ENCODE measurements at places on chromosomes 1 and 21.
A peak's percentile ranks its signal among the peaks of the same experiment; 100 is the strongest.

DNA sequence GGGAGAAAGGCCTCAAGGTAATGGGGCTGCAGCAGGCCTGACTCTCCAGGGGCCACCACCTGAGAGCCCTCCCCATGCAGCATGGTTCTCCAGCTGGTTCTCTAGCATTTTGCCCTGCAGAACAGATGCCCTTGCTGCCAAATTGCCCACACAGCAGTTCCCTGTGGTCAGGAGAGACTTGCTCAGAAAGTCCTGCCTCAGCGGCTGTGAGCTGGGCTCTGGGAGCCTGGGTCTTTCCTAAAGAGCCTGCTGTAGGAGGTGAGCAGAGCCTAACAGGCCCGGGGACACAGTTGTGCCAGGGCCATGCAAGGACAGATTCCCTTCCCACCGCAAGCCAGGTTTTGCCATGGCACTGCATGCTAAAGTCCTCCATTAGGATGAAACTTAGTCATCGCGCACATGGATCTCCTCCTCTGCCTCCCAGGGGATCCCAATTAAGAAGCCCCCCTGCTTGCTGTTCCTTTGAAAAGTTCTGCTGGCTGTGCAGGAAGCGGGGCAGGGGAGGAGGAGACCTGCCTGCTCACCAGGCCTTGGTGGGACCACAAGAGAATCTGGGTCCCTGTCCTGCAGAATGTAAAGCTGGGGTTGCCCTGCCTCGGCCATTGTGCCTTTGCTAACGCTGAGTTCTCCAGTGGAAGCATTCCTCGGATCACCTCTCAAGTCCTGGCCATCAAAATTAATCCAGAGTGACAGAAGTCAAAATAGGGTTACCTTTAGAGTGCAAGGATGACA is 21.4 kb downstream of the TEX35 start:
- no peak overlapping the region for H3K27ac ChIP-seq
- DNase-seq = no peak
- H3K4me3 ChIP-seq = no peak overlapping the region
- H3K4me1 ChIP-seq = no peaks in the 10 kb centered on the region
- H3K27me3 ChIP-seq = no peaks in the 10 kb centered on the region

DNA sequence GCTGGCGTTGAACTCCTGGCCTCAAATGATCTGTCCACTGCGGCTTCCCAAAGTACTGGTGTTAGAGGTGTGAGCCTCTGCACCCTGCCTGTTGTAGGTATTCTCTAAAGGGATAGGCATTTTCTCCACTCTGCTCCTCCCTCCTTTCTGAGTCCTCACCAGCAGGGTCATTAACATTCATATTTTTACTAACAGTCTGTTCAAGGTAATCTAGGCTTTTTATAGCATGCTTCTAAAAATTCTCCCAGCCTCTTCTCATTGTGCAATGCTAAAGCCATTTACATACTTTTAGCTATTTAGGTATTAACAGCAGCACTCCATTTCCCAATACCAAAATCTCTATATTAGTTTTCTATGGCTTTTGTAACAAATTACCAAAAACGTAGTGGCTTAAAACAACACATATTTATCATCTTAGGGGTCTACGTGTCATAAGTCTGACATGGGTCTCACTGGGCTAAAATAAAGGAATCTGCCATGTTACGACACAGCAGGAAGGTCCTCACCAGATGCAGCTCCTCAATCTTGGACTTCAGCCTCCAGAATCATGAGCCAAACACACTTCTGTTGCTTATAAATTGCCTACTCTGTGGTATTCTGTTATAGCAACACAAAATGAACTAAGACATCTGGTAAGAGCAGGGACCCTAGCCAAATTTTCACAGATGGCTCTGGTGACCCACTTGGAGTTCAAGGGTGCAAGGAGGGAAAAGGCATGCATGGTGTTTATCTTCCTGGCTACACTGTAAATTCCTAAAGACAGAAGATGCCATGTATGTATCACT is 2.9 kb upstream of the SLC2A7 start:
- H3K27ac ChIP-seq = no peak overlapping the region
- peaks cover 16% of the 10 kb centered on the region for H3K27me3 ChIP-seq
- no peak overlapping the region for H3K4me3 ChIP-seq
- H3K36me3 ChIP-seq = no peaks in the 10 kb centered on the region
- H3K4me1 ChIP-seq = no peaks in the 10 kb centered on the region
- DNase-seq = no peak

GRCh38 chr1:210093461-210093860 is 139.1 kb upstream of the SERTAD4 start:
- no peaks in the 10 kb centered on the region for H3K4me1 ChIP-seq
- H3K27ac ChIP-seq = no peak overlapping the region
- no peaks in the 10 kb centered on the region for H3K27me3 ChIP-seq
- DNase-seq = no peak
- no peak overlapping the region for H3K4me3 ChIP-seq

GRCh38 chr1:214523124-214523824 is 28.1 kb downstream of the PTPN14 start:
- no peak overlapping the region for H3K4me3 ChIP-seq
- H3K4me1 ChIP-seq = no peaks in the 10 kb centered on the region
- no peak overlapping the region for H3K27ac ChIP-seq
- H3K36me3 ChIP-seq = no peaks in the 10 kb centered on the region

DNA sequence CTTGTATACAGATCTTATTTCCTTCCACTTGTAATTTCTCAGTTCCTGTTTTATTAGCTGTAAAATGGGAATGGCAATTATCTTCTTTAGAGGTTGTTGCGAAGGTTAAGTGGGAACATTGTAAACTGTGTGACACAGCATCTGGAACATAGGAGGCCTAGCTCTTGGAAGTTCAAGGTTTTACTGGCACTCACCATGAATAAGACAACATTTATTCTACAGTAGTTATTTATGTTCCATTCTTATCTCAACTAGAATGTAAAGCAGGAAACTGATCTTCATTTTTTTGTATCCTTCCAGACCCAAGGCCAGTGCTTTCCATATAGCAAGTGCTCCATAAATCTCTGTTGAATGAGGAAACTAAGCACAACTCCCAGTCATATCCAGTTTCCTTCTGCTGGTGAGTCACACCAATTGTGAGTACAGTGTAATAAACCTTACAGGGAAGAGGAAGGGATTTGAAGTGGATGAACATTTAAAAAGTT is 1.4 kb downstream of the BCL10 start:
- peak overlapping the region; percentile 93 for H3K4me3 ChIP-seq
- H3K27ac ChIP-seq = peak overlapping the region; percentile 90
- DNase-seq = no peak

DNA sequence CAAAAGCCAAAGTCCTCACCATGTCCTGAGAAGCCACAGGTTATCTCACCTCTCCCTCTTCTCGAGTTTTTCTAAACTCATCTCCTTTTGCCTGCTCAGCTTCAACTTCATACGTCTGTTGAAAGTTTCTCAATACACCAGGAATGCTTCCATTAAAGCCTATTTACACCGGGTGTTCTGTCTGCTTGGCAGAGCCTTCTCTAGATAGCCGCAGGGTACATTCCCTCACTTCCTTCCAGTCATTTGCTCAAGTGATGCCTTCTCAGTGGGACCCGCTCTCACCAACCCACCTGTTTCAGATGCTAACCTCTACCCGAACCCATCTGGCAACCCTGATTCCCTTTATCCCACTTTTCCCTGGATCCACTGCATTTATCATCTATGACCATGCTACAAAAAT is 257.0 kb upstream of the ADGRL2 start:
- no peaks in the 10 kb centered on the region for H3K36me3 ChIP-seq
- H3K27ac ChIP-seq = no peak overlapping the region
- DNase-seq = no peak
- no peaks in the 10 kb centered on the region for H3K27me3 ChIP-seq
- no peak overlapping the region for H3K4me3 ChIP-seq

DNA sequence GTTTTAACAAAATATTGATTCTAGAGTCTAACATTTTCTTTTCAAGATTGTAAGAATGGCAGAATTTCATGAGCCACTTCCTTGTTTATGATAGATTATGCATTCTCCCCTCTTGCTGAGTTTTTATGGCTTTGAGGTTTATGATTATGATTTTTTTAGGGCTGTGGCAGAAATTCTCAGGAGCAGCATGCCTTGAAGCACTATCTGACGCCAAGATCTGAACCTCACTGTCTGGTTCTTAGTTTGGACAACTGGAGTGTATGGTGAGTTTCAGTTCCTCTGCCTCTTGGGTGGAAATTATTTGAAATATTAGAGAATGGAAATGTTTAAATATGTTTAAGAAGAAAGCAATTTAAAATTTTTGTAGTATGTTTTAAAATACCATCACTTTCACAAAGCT is 10.2 kb downstream of the USP16 start:
- no peaks in the 10 kb centered on the region for H3K4me1 ChIP-seq
- no peaks in the 10 kb centered on the region for H3K27me3 ChIP-seq
- peak overlapping the region; percentile 4 for H3K27ac ChIP-seq
- peaks cover 91% of the 10 kb centered on the region for H3K36me3 ChIP-seq
- H3K4me3 ChIP-seq = no peak overlapping the region
- no peak for DNase-seq

GRCh38 chr1:119136401-119136800 is 4.1 kb downstream of the WARS2 start:
- no peak for DNase-seq
- no peak overlapping the region for H3K27ac ChIP-seq
- H3K27me3 ChIP-seq = no peaks in the 10 kb centered on the region
- H3K36me3 ChIP-seq = no peaks in the 10 kb centered on the region
- H3K4me3 ChIP-seq = no peak overlapping the region

DNA sequence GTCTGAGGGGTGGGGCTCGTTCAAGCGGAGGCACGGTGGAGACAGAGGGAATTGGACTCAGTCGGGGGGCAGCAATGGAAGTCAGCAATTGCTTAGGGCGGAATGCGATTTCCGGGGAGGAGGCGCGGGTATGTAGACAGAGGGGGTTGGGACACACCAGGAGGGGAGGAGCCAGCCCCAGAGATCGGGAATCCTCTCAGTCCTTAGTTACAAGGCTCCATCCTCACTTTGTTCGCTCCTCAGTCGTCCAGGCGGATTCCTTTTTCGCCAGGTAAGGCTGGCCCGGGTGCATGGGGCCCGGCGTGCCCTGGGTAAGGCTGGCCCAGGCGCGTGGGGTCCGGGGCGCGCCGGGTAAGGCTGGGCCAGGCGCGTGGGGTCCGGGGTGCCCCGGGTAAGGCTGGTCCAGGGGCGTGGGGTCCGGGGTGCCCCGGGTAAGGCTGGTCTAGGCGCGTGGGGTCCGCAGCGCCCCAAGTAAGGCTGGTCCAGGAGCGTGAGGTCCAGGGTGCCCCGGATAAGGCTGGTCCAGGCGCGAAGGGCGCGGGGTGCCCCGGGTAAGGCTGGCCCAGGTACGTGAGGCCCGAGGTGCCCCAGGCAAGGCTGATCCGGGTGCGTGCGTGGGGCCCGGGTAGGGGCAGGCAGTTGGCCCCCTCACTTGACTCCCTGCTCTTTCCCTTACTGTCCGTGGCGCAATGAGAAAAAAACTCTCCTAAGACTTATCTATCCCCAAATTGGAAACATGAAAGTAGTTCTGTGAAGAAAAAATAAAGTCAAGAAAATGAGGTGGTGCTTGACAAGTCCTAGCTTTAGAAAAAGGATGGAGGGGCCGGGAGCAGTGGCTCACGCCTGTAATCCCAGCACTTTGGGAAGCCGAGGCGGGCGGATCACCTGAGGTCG is at the start of gene L1TD1:
Gene L1TD1, plus strand, starts transcription at position 199 of the 894 bp plus-strand sequence. CDS start 11,780 bp downstream, outside the sequence.
- no peaks in the 10 kb centered on the region for H3K36me3 ChIP-seq
- H3K27ac ChIP-seq = no peak within 1 kb of the TSS
- no peak for DNase-seq
- H3K27me3 ChIP-seq = no peaks in the 10 kb centered on the region
- no peak within 1 kb of the TSS for H3K4me3 ChIP-seq

GRCh38 chr1:46086576-46086975 is 45.9 kb downstream of the PIK3R3 start:
- H3K27me3 ChIP-seq = no peaks in the 10 kb centered on the region
- no peaks in the 10 kb centered on the region for H3K36me3 ChIP-seq
- H3K4me1 ChIP-seq = no peaks in the 10 kb centered on the region
- no peak overlapping the region for H3K27ac ChIP-seq
- no peak for DNase-seq

GRCh38 chr1:174766727-174767126 is 233.0 kb upstream of the CACYBP start:
- H3K27me3 ChIP-seq = no peaks in the 10 kb centered on the region
- H3K4me3 ChIP-seq = no peak overlapping the region
- no peak for DNase-seq

- no peak overlapping the region for H3K4me3 ChIP-seq
- no peak for DNase-seq
- no peaks in the 10 kb centered on the region for H3K36me3 ChIP-seq
- H3K4me1 ChIP-seq = no peaks in the 10 kb centered on the region
- no peaks in the 10 kb centered on the region for H3K27me3 ChIP-seq
- H3K27ac ChIP-seq = no peak overlapping the region
Observed at GRCh38 chr21:28725396-28725795, 267.3 kb downstream of the LTN1 start.

DNA sequence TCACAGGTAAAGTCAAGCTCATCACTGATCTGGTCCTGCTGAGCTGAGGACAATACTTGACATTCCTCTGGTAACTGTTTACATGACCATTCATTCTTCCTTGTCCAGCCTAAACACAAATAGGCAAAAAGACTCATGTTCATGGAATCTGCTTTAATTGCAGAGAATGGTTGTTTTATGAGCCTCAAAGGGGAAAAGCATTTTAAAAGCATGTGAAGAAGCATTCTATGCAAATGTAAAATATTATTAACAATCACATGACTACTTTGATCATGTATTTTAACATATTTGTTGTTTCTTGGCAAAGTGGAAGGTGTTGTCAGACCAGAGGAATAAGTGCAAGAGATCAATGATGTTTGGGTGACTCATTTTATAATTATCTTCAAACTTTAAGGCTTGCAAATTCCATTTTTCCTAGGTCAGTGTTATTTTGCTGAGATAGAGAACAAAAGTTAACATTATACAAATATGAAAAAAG is 133.7 kb downstream of the RUNX1 start:
- no peak overlapping the region for H3K4me3 ChIP-seq
- no peaks in the 10 kb centered on the region for H3K4me1 ChIP-seq
- no peak for DNase-seq
- H3K36me3 ChIP-seq = no peaks in the 10 kb centered on the region
- H3K27me3 ChIP-seq = no peaks in the 10 kb centered on the region
- H3K27ac ChIP-seq = no peak overlapping the region

- H3K36me3 ChIP-seq = no peaks in the 10 kb centered on the region
- H3K4me1 ChIP-seq = no peaks in the 10 kb centered on the region
- no peaks in the 10 kb centered on the region for H3K27me3 ChIP-seq
- H3K4me3 ChIP-seq = no peak overlapping the region
- no peak overlapping the region for H3K27ac ChIP-seq
- no peak for DNase-seq
Observed at GRCh38 chr1:186193224-186193623, 181.8 kb downstream of the TPR start.

- H3K27me3 ChIP-seq = no peaks in the 10 kb centered on the region
- no peak for DNase-seq
- H3K4me1 ChIP-seq = peaks cover 7% of the 10 kb centered on the region
- no peaks in the 10 kb centered on the region for H3K36me3 ChIP-seq
- no peak overlapping the region for H3K4me3 ChIP-seq
- H3K27ac ChIP-seq = no peak overlapping the region
Observed at GRCh38 chr1:87435484-87435883, 106.8 kb downstream of the LMO4 start.
